ENCODE measurements at places on chromosomes 3 and 15.

- no peak for DNase-seq
Observed at GRCh38 chr15:90959894-90960293, 5.2 kb downstream of the RCCD1 start.

DNA sequence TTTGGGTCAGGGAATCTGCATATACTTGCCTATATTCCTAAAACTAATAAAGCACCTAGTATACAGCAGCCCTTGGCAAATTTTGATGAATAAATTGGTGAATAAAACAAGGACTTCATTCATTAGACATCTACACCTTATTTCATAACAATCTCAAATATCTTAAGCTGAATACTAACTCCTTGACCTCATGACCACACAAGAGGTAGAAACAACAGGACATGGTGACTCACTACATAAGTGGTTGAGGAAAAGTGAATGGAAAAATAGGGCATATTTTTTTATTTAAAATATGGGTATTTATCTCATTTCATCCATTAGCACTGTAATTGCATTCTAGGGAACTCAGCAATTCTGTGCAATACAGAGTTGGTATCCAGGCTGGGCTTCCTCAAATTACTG lies 7.8 kb upstream of the STAC start:
- DNase-seq: no peak

DNA sequence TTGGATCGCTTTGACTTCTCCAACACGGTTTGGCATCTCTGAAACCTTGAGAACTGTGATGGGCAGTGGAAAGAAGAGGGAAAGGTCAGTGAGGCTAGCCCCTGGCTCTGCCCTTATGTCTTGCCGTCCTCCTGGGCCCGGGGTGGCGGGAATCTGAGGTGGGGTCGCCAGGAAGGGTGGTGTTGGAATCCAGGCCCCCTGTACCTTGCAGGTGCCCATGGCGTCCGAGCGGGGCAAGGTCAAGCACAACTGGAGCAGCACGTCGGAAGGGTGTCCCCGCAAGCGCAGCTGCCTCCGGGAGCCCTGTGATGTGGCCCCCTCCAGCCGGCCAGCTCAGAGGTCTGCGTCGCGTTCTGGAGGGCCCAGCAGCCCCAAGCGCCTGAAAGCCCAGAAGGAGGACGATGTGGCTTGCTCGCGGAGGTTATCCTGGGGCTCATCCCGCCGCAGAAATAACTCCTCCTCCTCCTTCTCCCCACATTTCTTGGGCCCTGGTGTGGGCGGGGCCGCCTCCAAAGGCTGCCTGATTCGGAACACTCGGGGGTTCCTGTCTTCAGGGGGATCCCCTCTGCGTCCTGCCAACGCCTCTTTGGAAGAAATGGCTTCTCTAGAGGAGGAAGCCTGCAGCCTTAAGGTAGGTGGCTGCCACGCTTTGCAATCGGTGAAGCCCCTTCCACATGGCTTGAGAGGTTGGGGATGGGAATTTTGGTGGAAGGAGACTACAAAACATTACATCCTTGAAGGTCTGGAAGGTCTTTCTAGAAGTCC lies 907 bp downstream of the TATDN2 start:
- peak; percentile 50 for DNase-seq

DNA sequence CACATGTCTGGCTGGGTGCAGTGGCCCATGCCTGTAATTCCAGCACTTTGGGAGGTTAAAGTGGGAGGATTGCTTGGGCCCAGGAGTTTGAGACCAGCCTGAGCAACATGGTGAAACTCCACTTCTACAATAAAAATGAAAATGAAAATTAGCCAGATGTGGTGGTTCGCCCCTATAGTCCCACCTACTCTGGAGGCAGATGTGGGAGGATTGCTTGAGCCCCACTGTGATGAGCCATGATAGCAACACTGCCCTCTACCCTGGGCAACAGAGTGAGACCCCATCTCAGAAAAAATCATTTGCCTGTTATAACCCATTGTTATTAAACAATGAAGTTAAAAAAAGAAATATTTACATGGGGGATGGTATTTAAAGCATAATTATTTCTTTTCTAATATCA lies 240.1 kb upstream of the ZPLD1 start:
- DNase-seq: no peak

DNA sequence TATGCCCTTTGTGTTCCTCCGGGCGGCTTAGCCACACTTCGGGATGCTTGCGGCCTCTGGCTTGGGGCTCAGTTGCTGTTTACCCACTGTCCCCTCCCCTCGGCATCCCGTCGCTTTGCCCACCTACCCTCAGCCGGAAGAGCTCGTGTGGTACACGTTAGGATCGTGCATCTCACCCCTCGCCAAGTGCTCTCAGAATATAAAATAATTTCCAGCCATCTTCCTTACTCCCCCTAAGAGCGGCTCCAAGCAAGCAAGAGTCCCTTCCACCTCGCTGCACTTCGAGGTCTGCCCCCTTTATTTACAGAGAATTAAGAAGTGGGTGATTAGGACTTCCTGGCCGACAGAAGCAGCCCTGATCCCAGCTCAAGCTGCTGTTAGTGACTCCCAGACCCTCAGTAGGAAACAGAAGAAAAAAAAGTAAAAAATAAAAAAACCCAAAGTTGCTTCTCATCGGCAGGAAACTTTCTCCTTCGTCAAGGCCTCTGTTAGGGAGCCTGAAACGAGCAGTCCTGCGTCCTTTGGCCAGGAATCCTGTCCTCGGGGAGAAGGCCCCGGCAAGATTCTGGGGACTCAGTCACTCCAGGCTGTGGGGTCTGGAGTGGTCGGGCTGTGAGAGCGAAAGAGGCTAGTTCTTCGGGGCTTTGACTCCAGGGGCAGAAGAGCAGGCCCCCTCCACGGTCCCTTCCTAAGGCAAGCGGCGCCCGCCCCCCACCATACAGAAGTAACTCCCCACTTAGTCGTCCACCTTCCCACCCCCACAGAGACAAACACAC lies 3.0 kb downstream of the MEIS2 start:
- DNase-seq: no peak

DNA sequence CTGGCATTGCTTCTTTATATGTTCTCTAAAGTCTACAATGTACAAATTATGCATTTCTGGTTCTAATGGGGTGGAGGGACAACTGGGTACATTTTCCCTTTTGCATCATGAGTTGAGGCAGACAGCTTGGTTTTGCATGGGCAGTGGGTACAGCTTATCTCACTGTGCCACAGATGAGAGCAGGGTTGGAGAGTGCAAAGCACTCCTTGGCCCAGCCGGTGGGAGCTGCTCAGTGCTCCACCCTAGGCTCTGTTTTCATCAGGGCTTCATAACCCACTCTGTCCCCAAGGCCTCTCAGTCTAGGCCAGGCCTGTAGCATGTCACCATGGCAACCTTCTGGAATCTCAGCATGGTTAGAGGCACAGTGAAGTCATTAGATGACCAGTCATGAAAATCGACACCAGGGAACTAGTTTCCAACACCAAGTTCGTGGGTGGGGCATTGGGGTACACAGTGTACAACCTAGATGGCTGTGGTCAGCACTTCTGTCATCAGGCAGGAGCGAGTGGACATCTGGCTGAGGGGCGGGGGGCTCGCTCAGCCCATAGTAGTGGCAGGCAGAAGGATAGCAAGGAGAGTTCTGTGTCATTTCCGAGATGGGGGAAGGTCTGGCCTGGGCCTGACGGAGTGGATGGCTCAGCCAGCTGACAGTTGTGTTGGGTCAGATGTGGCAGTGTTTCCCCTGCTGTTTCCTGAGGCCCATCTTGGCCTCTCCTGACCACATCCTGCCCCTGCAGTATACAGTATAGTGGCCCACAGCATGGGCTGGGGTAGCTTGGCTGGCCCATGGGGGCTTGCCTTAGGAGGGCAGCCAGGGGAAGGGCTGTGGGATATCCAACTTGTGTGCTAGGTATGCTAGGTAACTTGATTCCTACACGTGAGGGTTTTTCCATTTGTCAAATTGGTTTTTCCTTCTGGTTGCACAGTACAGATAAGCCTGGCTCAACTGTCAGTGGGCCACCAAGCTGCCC lies 75.7 kb upstream of the PRR23C start:
- no peak for DNase-seq

Data from CD4-positive, alpha-beta T cell treated with Interleukin-4 for 4 hours (primary cell).